Progenitor cell of endocrine pancreas (in vitro differentiated cells): ENCODE measurements at places on chromosomes 1 and 21.

DNA sequence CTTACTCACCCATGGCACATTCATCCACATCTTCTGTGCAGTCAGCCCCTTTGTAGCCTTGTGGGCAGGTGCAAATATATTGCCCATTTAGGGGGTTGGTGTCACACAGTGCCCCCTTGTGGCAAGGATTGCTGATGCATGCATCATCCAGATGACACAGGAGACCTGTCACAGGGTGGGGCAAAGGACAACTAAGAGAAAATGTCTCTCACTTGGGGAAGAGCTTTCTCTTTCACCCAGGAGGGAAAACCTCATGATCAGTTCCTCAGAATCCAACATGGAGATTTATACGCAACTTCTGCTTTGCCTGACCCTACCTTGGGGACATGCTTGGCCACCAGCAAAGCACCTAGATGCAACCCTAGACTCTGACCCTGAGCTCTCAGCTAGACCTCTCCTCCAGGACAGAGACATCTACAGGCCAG is 71.8 kb upstream of the ADAM30 start:
- DNase-seq: peak; percentile 45

DNA sequence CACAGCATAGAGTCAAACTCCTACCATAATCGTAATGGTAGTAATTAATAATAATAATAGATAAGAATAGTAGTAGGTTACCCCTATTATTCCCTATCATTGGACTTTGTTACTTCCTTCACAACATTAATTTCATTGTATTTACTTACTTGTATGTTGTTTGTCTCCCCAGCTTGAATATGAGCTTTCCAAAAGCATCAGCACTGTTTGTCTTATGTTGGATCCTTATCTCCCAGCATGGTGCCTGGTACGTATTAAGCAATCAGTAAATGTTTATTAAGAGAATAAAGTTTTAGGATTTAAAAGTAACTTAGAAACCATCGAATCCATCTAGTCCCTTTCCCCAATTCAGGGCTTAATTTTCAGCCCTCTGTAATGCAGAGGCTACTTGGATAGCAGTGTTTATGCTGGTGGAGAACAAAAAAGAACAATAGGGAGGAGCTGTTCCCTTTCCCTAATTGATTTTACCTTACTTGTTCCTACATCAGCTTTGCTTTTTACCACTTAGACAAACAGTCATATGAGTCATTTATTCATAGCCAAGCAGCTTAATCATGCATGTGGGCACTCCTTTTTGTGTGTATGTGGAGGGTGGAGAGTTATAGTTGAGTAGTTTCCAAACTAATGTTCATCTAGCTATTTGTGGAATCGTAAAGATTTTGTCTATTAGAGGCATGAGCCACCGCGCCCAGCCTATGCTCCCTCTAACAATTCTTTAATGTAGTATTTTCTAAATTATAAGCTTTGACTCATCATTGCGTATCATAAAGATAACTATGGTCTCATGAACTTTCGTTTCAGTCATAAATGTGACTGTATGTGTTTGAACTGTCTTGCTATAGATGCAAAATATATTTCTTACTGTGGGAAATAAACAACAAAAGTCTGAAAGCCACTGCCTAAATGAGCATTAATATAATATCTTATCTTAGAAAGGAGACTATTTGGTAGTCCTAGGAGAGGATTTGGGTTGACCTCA is 20.9 kb upstream of the DR1 start:
- no peak for DNase-seq

GRCh38 chr1:96234299-96234698 is 487.3 kb upstream of the PTBP2 start:
- DNase-seq: no peak

- no peak for DNase-seq
Measured at GRCh38 chr1:48810740-48811139, 34.0 kb upstream of the BEND5 start.

GRCh38 chr1:177091040-177091439 is 73.5 kb downstream of the ASTN1 start:
- no peak for DNase-seq

GRCh38 chr21:34276711-34277425 is 86.9 kb upstream of the KCNE2 start:
- no peak for DNase-seq

DNA sequence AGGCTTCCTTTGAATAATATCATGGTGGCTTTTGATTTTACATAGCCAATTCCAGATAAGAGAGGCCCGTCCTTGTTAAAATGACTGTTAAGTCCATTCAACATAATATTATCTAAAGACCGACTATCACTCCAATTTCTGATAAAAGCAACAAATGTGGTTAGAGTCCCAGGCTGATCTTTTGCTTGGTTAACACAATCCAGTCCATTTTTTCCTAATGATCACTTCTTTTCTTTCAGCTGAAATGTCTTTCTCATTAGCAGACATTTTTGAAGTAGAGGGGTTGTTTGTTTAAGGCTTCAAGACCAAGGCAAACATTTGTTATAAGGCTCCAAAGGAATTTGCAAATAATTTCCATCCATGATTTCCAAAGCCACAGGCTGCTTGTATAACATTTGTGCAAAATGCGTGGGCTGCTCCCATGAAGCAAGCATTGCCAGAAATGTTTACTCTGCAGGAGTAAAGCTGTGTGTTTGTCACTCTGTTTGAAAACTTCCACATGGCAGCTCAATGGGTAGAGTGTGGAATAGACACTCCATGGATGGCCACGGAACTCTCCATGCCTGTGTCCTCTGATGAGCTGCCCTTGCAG is 111.5 kb downstream of the PSMG1 start:
- DNase-seq: no peak

GRCh38 chr1:63592536-63593302 is 492 bp upstream of the PGM1 start:
- DNase-seq: no peak

GRCh38 chr1:33460947-33461629 is 11.4 kb upstream of the ZSCAN20 start:
- DNase-seq: no peak
